ENCODE measurements at places on chromosomes 13 and 19.
A peak's percentile ranks its signal among the peaks of the same experiment; 100 is the strongest.

DNA sequence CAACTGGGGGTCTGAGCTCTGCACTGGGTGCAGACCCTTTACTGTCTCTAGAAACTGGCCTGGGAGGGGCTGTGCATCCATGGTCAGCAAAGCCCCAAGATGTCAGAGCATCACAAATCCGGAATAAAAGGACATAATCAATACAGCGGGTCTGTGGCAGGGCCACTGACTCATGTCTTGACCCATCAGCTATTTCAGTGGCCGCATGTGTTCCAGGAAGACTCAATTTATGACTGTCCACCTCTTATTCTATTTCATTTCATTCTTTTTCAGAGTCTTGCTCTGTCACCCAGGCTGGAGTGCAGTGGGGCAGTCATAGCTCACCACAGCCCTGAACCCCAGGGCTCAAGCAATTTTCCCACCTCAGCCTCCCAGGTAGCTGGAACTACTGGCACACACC is 53.2 kb downstream of the PEX11G start:
- no peak for DNase-seq

GRCh38 chr19:54197121-54197520 is 3.5 kb upstream of the RPS9 start:
- no peak for DNase-seq

DNA sequence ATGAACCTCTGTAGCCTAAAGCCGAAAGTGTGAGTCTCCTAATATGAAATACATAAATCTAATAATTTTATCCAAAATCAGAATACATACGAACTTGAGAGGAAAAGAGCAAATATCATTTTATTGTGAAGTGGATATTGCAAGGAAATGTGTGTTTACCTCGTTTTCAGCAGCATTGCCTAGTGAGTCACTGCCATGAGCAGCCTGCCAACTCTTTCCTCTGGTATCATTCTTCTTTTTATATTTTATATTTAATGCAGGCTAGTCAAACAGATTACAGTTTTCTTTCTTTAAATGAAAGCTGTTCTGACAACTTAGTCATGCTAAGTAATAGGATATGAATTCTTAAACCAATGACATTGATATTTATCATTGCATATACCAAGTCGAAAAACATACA is 44.2 kb downstream of the EDNRB start:
- no peak for DNase-seq

- DNase-seq = peak; percentile 98
Measured at GRCh38 chr19:12551060-12551832, at the start of gene ZNF564. TSS of gene ZNF564 (minus strand) at chr19:12551482. CDS start at chr19:12551332, 150 bp downstream.

DNA sequence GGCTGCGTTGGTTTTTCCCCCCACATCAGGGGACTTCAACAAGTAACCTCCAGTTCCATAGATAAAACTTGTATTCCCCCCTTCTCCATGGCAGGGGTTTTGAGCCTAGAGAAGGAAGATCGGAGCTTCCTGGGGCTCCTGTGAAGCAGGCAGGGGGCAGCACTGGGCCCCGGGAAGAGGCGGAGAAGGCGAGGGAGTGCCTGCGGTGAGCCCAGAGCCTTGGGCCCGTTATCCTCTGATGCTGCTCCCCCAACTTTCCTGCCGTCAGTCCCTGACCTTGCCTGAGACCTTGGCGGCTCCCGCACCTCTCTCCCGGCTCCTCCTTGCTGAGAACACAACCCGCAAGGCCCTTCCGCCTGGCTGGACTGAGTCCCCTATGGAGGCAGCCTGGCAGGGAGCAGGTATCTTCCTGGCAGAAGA is 2.5 kb downstream of the LIPE start:
- DNase-seq = no peak

DNA sequence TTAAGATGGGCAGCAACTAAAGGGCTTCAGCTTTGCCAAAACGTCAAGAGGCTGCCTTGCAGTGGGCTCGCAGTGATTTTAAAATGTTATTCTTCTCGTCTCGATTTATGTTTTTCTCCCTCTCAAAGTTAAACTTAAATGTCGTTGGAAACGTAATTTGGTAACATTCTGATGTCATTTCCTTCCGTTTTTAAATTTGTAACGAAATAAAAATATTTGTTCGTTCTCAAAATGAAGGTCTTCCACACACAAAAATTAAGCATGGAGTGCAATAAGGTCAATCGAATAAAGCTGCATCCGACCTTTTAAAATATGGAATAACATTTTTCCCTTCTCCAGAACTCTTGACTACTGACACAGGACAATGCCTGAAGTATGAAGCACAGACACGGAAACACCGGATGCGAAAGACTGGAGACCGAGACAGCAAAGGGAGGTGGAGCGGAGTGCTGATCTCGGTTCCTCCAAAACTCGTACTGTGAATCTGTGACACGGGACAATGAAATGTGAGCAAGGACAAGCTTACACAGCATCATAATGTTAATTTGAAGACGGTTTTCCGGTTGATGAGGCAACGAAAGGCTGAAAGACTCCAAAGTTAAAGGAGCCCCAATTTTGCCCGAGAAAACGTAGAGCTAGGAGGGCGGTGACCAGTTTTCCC is 850 bp downstream of the MTMR6 start:
- peak; percentile 29 for DNase-seq

GRCh38 chr13:50612717-50613116 is 230.8 kb downstream of the DLEU7 start:
- no peak for DNase-seq

- peak; percentile 60 for DNase-seq
Measured at GRCh38 chr19:28466107-28467045, 746.6 kb downstream of the UQCRFS1 start.

- DNase-seq = no peak
Measured at GRCh38 chr13:92566767-92567166, 659.8 kb upstream of the GPC6 start.

DNA sequence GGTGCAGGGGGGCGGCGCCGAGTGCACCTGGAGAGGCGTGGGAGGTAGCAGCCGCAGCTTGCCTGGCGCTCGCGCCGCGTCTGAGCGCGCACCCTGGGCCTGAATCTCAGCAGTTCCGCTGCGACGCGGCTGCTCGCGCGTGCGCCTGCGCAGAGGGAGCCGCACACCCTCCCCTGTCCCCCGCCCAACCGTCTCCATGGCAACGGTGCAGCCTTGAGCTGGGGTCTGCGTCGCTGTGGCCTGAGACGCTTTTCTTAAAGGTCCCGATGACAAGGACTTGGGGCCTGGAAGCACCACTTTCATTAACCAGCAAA is at the start of gene PNMA8B:
Gene PNMA8B (minus strand): TSS at position 82 of the 314 bp plus-strand sequence. CDS start 402 bp downstream, outside the sequence.
- peak; percentile 63 for DNase-seq

- no peak for DNase-seq
Measured at GRCh38 chr19:55901369-55902079, 30.6 kb downstream of the NLRP13 start.

DNA sequence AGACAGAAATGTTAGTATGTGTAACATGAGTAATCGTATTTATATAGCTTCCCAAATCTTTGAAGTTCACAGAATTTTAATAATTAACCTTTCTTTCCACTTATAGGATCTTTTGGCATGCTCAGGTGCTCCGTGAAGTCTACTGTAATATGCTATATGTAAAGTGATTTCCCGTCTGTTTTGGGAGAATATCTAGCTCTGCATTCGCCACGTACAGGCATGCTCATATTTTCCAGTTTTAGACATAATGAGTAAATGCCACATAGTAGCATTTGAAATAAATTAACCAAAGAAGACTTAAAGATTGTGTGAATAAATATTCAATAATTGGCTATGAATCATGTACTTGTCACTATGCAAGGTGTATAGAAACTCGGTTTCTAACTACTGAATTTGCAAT is 189.0 kb upstream of the CSNK1A1L start:
- no peak for DNase-seq

- no peak for DNase-seq
Measured at GRCh38 chr19:30778961-30779715, 407.0 kb downstream of the ZNF536 start.

DNA sequence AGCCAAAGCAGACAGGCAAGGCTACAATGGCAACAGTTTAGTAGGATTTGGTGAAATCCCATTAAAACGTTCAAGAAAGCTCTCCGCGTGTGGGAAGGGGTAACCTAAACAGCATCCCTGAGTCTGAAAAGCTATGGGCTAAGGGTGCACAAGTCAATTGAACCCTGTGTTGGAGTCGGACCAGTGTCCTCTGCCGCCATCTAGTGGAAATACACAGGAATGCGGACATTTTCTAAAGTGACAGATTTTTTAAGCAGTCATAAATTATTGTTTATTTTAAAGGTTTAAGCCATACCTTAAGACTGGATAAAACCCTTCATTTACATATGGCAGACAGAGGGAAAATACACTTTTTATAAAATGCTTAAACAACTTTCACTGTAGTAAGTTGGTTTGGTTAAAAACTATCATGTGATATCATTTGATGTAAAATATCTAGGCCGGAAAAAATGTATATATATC is 26.5 kb upstream of the LSM14A start:
- peak; percentile 66 for DNase-seq

DNA sequence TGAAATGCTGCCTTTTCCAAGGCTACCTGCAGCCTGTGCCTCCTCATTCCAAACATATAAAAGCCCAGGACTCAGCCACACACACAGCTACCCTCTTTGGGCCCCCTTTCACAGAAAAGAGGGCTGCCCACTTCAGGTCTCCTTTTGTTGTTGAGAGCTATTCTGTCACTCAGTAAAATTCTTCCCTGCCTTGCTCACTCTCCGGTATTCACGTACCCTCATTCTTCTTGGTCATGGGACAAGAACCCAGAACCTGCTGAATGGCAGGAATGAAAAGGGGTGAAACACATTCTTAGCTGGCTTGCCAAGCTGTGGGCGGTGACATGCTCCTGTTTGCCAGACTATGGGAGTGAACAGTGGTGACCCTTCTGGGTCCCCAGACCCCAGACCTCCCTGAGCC is 338.0 kb upstream of the ATXN8OS start:
- DNase-seq = no peak

GRCh38 chr13:98490866-98491265 is 86.0 kb downstream of the STK24 start:
- no peak for DNase-seq
